Stimulated activated CD8-positive, alpha-beta memory T cell treated with anti-CD3 and anti-CD28 coated beads, Interleukin-15, amount 100 ng/mL, for 24 hours (primary cell): ENCODE measurements at places on chromosomes 1 and 21.
A peak's percentile ranks its signal among the peaks of the same experiment; 100 is the strongest.

- DNase-seq: no peak
These were observed 18.7 kb upstream of the RGS4 start for GRCh38 chr1:163050496-163050895.

- no peak for DNase-seq
These were observed 1.5 kb downstream of the ITSN1 start for GRCh38 chr21:33643658-33644311.

DNA sequence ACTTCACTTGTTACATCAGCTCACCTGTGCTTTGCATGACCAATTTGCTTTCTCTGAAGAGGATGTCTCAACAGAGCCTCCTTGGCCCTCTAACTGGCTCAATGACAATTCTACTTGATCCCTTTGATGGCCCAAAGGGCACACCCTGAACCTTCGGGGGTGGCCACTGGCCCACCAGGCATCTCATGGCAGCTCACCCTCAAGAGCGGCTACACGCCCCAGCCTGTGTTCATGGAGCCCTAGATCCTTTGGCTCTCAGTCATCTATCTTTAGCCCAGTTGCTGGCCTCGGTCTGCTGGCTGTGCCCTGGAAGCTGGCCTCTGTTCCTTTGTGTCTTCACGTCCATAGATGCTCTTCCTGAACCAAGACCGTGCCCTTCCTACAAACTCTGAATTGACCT is 476.7 kb downstream of the NPHP4 start:
- DNase-seq: no peak

GRCh38 chr1:69513601-69514000 is 54.1 kb upstream of the LRRC7 start:
- no peak for DNase-seq

DNA sequence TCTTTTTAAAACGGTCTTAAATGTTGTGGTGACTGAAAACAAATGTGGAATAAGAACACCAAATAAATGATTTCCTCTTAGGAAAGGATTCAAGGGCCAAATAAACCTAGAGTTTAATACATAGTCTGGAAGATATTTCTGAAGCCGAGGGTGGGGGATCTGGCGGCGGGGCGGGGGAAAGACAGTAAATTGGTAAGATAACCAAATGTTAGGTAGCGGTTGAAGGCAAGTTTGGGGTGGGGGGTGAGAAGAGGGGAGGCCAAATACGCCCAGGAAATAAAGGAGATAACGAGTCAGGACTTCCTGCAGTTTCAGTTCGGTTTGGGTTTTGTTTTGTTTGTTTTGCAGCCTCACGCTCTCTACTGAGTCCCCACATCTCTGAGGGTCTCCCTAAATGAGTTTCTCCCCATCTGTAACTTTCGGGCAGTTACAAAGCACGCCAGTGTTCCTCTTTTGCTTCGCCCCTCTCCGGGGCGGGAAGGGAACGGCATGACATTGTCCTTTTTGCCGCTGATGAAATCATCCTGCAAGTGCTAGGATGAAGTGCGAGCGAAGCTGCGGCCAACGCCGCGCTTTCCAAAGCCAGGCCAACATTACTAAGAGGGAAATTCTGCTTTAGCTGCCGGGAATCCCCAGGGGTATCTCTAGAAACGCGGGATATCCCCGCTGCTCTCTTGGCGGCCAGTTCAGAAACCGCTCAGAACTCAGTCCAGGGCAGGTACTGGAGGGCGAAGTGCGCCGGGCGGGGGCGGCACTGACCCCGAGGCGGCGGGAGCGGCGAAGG is 844 bp downstream of the NIBAN1 start:
- peak; percentile 18 for DNase-seq

DNA sequence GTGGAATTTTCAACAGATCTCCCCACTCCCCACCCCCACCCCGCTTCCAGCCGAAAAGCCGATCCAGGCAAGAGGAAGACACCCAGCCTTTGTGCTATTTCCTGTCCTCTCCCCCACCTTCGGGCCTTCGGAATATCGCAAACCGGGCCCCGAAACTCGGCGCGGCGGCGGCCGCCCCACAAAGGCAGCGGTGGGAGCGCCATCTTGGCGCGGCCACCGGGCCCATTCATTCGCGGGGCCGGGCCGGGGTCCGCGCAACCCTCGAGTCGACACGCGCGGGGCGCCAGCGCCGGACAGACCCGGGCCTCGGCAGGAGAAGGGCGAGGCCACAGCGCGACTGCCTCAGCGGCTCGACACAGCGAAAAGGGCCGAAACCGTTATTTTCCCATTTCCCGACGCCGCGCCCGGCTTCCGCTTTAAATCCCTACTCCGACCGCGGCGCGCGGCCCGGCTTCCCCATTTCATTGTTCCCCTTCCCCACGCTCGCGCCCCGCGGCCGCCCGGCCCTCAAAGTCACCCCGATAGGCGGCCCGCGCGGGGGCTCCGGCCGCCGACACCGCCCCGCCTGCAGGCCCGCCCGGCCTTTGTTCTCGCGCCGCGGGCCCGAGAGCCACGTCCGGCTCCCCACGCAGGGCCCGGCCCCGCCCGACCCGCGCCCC is 911 bp downstream of the GNB1 start:
- peak; percentile 19 for DNase-seq

GRCh38 chr1:1858382-1859086 is 32.4 kb downstream of the GNB1 start:
- DNase-seq: no peak

GRCh38 chr1:43994794-43995790 is 3.7 kb downstream of the CCDC24 start:
- no peak for DNase-seq

- DNase-seq: no peak
These were observed 18.0 kb downstream of the MEGF6 start for GRCh38 chr1:3593334-3593733.

DNA sequence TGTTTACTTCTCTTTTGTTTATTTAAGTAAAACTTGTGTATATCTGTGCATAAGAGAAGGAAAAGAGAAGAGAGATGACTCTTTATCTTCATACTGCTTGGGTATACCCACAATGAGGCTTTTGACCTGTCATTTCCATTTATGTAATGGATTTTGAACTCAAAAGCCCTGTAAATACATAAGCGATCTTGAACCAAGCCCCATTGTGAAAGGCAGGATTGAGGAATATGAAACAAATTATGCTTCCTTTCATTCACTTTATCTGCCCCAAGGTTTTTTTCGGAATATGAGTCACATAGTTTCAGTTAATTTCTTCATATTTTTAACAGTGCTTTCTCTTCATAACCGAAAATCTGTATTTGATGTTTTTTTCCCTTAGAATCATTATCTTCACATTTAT is 21.4 kb downstream of the CNST start:
- no peak for DNase-seq
